H9 (cell line): ENCODE measurements at places on chromosomes 12 and 14.

GRCh38 chr14:98964171-98964570 is 307.8 kb downstream of the BCL11B start:
- peak; percentile 26 for DNase-seq

DNA sequence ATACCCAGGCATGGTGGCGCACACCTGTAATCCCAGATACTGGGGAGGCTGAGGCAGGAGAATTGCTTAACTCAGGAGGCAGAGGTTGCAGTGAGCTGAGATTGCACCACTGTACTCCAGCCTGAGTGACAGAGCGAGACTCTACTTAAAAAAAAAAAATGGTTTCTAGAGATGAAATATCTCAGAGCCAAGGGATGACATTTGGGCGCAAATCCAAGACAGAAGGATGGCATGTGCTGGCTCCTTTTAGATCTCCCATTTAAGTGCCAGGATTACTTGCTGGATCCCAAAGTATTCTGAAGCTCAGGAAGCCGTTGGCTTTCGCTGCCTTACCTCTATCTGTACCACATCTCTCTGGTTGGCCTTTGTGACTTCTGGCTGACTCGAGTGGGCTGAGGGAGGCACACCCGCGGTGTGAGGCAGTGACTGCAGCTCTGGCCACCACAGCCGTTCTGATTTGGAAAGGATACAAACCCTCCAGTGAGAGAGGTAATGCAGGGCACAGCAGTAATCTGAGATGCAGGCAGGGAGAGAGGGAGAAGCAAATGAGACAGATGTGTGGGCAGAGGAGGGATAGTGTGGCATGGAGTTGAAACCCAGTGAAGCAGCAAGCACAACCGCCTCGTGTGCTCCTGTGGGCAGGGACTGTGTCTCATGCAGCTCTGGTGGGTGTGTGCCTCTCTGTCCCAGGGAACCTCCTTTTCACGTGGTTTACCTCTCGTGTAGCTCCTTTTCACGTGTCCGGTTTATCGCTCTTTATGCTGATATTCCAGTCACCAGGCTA is 4.9 kb downstream of the B4GALNT3 start:
- DNase-seq, result no peak

GRCh38 chr12:34368079-34368478 is 345.8 kb downstream of the ALG10 start:
- no peak for DNase-seq

GRCh38 chr14:36056845-36057244 is 119.7 kb downstream of the PTCSC3 start:
- no peak for DNase-seq

DNA sequence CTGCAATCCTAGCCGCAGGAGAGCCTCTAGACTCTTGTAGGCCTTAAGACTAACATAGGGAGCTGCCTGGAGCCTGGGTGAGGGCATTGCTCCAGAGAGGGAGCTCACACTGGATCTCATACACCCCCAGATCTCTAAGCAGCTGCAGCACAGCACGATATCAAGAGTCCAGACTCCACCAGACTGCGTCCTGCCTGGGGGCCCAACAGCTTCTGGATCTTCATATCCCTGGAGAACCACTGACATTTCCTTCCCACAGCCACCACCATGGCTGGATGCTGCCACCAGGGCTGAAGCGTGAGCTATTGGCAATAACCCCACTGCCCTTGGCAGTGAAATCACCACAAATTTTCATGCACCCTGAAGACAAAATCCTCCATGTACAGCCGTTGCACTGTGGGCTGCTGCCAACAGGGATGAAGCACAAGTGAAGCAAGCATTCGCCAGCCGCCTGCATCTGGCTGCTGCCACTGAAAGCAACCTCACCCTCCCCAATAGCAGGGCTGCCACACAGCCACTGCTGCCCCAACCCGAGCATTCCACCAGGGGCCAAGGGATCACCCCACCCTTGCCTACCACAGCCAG is 28.2 kb downstream of the CACNA2D4 start:
- no peak for DNase-seq

- no peak for DNase-seq
These were observed 87.2 kb downstream of the PPM1H start for GRCh38 chr12:62847709-62848108.

DNA sequence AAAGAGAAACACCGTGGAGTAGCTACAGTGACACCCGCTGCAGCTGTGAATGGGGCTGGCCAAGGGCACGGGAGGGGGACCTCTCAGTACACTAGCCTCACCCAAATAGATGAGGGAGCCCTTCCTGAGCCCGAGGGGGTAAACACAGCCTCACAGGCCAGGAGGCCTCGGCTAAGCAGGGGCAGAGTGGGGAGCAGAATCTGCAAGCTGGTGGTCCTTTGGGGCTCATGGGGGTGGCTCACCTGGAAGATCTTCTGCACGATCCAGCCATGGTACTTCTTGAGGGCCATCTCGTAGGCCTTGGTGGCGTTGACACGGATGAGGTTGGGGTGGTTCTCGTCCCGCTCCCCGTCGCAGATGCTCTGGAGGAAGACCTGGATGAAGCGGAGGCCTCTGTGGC is 22.2 kb upstream of the TRPV4 start:
- no peak for DNase-seq

- DNase-seq, result no peak
These were observed 1.6 kb downstream of the DGKA start for GRCh38 chr12:55932551-55932910.

GRCh38 chr14:93792391-93792790 is 4.1 kb upstream of the PRIMA1 start:
- DNase-seq, result no peak

- DNase-seq, result no peak
These were observed 42.9 kb downstream of the DUSP6 start for GRCh38 chr12:89309440-89309802.

GRCh38 chr12:20018406-20018805 is 349.9 kb upstream of the PDE3A start:
- no peak for DNase-seq

DNA sequence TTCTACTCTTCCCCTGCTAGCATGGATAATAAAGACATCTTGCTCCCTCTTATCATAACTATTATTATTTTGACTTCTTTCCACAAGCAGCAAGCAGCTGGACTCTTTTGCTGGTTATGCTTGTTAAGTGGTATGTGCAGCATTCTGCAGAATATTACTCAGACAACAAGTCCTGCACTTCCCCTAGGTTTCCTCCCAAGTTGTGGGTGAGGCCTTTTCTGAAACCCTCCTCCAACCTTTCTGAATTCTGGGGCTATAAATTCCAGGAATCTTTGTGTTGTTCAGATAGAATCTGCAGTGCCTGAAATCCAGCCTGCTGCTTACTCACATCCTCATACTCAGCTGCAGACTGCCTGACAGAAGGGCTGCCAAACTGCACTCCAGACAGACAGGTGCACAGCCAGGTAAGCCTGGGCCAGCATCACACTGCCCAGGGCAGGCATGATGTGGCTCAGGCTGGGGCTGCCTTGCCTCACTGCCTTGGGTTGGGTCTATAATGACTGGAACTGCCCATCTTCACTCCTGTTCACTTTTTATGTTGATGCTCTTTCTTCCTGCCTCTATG is 6.2 kb upstream of the DHRS2 start:
- DNase-seq, result no peak

DNA sequence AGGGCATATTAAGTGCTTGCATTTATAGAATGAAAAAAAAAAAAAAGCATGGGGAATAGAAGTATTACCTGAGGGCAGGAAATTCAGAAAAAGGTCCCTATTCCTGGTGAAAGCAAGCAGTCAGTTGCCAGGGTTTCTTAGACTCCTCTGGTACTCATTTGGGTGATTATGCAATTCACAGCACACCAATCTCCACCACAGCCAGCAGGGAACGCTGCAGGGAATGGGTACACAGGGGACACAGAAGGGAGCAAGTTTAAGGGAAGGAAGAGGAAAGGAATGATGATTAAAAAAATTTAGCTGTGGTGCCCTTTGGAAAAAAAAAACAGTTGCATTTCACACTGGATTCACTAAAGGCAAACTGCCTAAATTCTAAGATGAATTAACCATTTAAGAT is 14.2 kb downstream of the BLTP3B start:
- DNase-seq, result peak; percentile 69

DNA sequence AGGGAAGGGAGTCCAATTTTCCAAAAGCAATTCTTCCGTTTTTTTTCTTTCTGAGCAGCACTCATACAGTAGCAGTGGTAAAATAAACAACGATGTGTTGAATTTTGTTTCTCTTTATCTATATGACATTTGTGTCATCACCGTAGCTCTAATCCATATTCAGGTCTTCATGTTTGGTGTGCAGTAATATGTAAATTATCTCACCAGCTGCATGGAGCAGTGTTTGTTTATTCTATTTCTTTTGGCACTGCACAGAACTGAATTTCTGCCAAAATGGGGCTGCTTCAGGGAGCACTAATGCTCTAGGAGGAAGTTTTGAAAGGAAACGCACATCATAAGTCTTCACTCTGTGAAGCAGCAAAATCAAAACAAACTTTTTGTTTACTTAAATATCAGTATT is 130.0 kb upstream of the NPAS3 start:
- no peak for DNase-seq

DNA sequence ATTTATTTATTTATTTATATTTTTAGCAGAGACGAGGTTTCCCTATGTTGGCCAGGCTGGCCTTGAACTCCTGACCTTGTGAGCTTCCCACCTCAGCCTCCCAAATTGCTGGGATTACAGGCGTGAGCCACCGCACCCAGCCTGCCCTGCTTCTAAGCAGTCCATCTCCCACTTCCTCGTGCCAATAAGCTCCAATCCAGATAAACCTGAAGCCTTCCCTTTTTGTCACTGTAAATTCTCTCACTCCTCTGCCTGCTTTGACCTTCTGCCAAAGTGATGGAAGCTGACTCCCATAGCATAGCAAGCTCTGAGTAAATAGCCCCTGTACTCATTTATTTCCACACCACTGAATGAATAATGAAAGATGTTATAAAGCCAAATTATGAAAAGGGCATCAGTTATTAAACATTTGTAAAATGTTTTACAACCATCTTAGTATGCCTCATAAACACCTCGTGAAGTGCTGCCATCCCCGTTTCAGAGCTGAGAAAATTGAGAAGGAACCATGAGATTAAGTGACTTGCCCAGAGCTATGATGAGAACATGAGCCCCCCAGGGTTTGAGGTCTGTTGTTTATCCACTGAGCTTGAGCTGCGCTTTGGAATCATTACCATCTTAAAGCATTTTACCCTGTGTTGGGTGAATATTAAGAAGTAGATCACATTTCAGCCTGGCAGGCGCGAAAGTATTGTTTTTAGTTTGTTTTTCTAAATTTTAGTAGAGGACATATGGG is 30.4 kb downstream of the MANSC1 start:
- DNase-seq, result no peak

- DNase-seq, result peak; percentile 79
These were observed 13.5 kb upstream of the TNFAIP2 start for GRCh38 chr14:103109535-103110441.

DNA sequence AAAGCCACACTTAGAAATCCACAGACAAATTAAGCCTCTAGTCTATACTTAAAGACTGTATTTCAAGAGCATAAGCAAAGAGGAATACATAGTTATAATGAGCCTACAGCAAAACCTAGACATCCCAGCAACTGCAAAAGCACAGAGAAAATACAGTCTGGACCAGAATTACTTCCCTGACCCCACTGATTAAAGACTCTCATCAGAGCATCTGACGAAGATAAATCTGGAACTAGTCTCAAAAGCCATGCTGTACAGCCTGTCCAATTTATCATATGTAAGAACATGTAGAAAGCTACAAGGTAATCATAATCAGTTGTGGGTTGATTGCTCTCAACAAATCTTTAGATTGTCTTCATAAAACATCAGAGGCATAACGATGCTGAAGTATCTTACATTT is 285.1 kb upstream of the CAND1 start:
- no peak for DNase-seq

- no peak for DNase-seq
These were observed 26.4 kb upstream of the MED13L start for GRCh38 chr12:116303929-116304328.

DNA sequence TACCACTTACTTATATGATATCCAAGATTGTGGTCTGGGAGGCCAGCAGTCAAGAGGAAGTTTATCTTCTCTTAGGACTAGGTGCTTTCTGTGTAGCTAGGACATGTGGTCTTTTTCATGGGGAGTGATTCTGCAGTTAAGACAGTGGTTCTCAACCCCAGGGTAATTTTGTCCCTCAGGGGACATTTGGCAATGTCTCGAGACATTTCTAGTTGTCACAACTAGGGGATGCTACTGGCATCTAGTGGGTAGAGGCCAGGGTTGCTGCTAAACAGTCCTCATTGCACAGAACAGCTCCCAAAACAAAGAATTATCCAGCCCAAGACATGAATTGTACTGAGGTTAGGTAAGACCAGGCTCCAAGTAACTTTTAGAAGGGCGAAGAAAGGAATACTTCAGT is 20.0 kb downstream of the AMDHD1 start:
- DNase-seq, result no peak

DNA sequence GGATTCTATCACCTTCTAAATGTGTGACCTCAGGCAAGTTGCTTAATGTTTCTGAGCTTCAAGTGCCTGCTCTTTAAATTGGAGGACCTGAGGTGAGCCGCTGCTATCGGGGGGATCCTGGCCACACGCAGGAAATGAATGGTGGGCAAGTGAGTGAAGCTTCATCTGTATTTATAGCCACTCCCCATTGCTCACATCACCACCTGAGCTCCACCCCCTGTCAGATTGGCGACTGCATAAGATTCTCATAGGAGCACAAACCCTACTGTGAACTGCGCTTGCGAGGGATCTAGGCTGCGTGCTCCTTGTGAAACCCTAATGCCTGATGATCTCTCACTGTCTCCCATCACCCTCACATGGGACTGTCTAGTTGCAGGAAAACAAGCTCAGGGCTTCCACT is 158.6 kb upstream of the CCND2 start:
- DNase-seq, result peak; percentile 51

GRCh38 chr12:53532524-53533445 is 25.5 kb upstream of the NPFF start:
- no peak for DNase-seq

DNA sequence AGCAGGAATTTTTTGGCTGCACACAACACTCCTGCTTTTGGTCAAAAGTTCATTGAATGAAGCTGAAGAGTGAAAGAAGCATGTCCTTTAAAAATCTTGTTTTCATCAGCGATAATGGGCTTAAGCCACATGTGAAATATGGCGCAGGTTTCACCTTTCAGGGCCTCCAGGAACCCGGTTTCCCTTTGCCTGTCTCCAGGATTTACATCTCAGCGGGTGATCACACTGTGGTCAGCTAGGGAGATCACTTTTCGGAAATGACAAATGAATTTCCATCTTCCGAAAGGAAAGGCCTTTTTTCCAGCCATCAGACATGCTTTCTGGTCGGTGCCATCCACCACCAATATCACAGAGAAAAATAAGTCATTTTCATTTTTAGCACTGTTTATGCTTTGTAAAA is 727.1 kb upstream of the TBX3 start:
- DNase-seq, result no peak

- no peak for DNase-seq
These were observed 22.1 kb upstream of the SRGAP1 start for GRCh38 chr12:63822352-63822751.

- DNase-seq, result no peak
These were observed 106.9 kb upstream of the DYRK2 start for GRCh38 chr12:67541625-67541991.

- no peak for DNase-seq
These were observed 1196.9 kb downstream of the VRK1 start for GRCh38 chr14:97994020-97994531.

- peak; percentile 71 for DNase-seq
These were observed 399.0 kb downstream of the NAV3 start for GRCh38 chr12:78229591-78230101.
